Fibroblast of skin of back (primary cell): ENCODE measurements at places on chromosomes 2 and 18.

DNA sequence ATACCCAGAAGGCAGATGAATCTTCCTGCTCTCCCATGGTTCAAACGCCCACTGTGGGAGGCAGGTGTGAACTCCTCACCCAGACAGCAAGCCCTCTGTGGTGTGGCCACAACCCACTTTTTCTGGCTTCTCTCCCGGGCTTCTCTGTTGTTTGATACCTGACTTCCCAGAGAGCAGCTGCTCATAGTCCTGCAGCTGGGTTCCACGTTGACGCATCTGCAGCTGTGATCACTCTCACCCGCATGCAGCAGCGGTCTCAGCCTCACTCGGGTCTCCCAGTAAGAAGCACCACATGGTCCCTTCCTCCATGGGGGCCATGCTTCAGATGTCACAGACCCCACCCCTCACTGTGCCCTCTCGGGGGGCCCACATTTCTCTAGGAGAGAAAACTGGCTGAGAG is 3.5 kb downstream of the ASPRV1 start:
- DNase-seq = no peak

DNA sequence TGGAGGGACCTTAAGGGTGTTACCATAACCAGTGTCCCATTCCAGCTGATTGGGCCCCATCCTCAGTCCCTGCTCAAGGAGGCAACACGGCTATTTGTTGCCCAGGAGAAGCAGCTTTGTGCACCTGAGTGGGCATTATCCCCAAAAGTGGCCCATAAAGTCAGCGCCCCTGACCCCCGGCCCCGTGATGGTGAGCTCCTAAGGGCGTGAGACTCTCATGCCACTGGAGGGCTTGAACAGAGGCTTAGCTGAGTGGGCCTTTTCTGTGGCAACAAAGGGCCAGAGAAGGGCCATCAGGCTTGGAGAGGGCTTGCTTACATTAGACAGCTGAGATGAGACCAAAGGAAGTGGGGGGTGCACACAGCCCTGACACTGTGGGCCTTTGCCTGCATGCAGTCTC is 99.2 kb upstream of the RAB6C start:
- no peak for DNase-seq

- peak; percentile 76 for DNase-seq
Measured at GRCh38 chr2:133477616-133477990, 90.7 kb downstream of the NCKAP5 start.

- peak; percentile 4 for DNase-seq
Measured at GRCh38 chr18:11052800-11053199, 96.6 kb downstream of the PIEZO2 start.

GRCh38 chr18:22765896-22766295 is 167.2 kb upstream of the RBBP8 start:
- DNase-seq = no peak
